ENCODE measurements at places on chromosomes 5 and 9. TPM values are rescaled to one million over a fixed set of nuclear protein-coding genes. Genes with fewer than 3 reads are reported as not detected.

DNA sequence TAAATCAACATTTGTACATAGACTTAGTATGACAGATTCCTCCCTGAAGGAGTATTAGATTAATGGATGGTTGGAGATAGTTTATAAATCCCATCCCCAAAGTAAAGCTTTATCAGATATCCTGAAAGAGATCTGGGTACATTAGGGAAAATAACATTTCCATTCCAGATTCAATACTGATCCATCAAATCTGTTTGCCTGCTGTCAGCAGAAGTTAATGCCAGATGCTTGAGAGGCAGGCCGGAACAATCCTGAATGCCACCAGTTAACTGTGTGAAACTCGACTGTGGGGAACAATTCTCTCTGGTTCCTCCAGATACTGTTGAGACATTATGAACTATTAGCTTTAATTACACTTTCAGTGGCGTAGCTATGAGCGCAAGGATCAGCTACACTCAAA is 1166.8 kb downstream of the MAT2B start:
- no peaks in the 10 kb centered on the region for H3K36me3 ChIP-seq
- H3K4me3 ChIP-seq = no peak overlapping the region
- H3K27ac ChIP-seq = no peak overlapping the region
- no peak for DNase-seq
- no peaks in the 10 kb centered on the region for H3K27me3 ChIP-seq

DNA sequence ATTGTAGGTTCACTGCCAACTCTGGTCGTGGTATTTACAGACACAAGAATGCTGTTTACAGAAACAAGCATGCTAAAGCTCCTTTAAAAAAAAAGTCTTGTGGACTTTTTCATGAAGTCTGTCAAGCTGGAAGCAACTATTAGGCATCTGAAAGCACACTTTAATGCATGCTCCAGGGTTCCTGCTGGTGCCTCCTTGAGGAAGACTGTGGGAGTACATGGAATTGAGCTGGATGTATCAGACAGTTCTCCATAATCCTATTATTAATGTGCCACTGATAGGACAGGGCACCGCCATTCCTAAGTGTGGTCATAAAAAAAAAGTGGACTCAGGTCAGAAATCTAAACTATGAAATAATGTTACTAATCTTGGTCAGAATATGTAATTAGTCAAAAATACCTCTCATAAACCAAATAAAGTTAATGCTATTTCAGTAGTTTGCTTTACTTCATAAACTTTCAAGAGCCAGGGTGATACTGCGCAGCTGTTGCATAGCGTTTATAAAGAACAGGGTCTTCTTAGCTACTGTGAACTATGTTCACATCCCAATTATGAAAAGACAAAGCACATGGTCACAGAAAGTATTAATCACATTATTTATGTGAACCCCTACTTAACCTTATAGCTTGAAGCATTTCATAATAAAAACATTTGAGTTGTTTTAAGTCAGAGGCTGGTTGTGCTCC is 390.8 kb upstream of the PTGER4 start:
- no peak overlapping the region for H3K27ac ChIP-seq
- no peaks in the 10 kb centered on the region for H3K27me3 ChIP-seq
- no peak overlapping the region for H3K4me3 ChIP-seq
- peaks cover 9% of the 10 kb centered on the region for H3K4me1 ChIP-seq

GRCh38 chr5:7779019-7780005 is 71.6 kb downstream of the CFAP90 start:
- no peak overlapping the region for H3K27ac ChIP-seq
- H3K36me3 ChIP-seq = no peaks in the 10 kb centered on the region
- H3K4me3 ChIP-seq = no peak overlapping the region
- no peaks in the 10 kb centered on the region for H3K27me3 ChIP-seq

- H3K36me3 ChIP-seq = no peaks in the 10 kb centered on the region
- no peak overlapping the region for H3K4me3 ChIP-seq
- no peaks in the 10 kb centered on the region for H3K27me3 ChIP-seq
- peaks cover 31% of the 10 kb centered on the region for H3K4me1 ChIP-seq
These were observed 32.8 kb downstream of the RAPGEF1 start for GRCh38 chr9:131707050-131707449.

GRCh38 chr5:32174011-32174870 is at the start of gene GOLPH3:
GOLPH3 (minus strand) TSS chr5:32174319; CDS start chr5:32174034, 285 bp downstream.
- H3K4me1 ChIP-seq = peaks cover 17% of the 10 kb centered on the region
- DNase-seq = peak; percentile 82
- peaks cover 8% of the 10 kb centered on the region for H3K36me3 ChIP-seq
- peaks cover 2% of the 10 kb centered on the region for H3K27me3 ChIP-seq

GRCh38 chr5:97545886-97546535 is 363.0 kb upstream of the RIOK2 start:
- no peaks in the 10 kb centered on the region for H3K36me3 ChIP-seq
- no peaks in the 10 kb centered on the region for H3K27me3 ChIP-seq
- peak overlapping the region; percentile 42 for H3K27ac ChIP-seq
- H3K4me3 ChIP-seq = no peak overlapping the region

DNA sequence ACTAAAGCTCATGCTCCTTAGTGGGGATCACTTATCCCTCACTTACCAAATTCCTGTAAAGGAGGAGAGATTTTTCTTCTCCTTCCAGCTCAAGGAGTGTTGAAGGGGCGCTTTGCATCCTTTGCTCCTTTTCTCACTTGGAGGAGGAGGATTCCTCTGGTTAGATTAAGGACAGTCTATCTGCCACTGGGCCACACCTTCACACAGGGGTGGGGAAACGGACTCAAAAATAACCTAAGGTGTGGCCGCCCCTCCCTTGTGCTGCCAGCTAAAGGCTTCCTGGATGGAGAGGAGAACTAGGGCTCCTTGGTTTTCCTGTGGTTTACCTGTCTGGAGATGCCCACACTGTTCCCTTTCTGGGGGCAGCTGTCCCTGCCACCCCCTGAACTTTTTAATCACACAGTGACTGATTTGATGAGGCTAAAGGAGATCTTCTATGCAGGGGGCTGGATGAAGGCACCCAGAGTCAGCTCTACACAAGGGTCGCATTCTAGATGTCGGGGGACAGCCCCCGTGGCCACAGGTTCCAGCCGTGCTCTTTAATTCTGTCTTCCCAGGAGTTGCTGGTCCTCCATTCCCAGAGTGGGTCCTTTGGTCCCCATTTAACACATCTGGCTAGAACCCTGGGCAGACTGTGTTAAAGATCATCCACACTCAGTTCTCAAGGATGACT is 14.4 kb downstream of the GLRX start:
- H3K27ac ChIP-seq = no peak overlapping the region
- no peaks in the 10 kb centered on the region for H3K27me3 ChIP-seq
- DNase-seq = no peak
- no peaks in the 10 kb centered on the region for H3K4me1 ChIP-seq

- H3K4me1 ChIP-seq = no peaks in the 10 kb centered on the region
- DNase-seq = no peak
- H3K27ac ChIP-seq = no peak overlapping the region
- H3K27me3 ChIP-seq = no peaks in the 10 kb centered on the region
- H3K4me3 ChIP-seq = no peak overlapping the region
- H3K36me3 ChIP-seq = no peaks in the 10 kb centered on the region
These were observed 37.1 kb downstream of the DBH start for GRCh38 chr9:133673258-133673655.

- DNase-seq = peak; percentile 33
- H3K36me3 ChIP-seq = no peaks in the 10 kb centered on the region
- no peaks in the 10 kb centered on the region for H3K27me3 ChIP-seq
- H3K4me1 ChIP-seq = no peaks in the 10 kb centered on the region
These were observed 27.6 kb downstream of the KIF4B start for GRCh38 chr5:155040984-155041653.

Gene KCNT1
- total RNA-seq = not detected

Gene PTGDS
- total RNA-seq = not detected

- H3K27me3 ChIP-seq = peaks cover 34% of the 10 kb centered on the region
- H3K36me3 ChIP-seq = no peaks in the 10 kb centered on the region
These were observed 1638.5 kb upstream of the C9orf72 start for GRCh38 chr9:29211580-29212396.

Gene RNF224
- not detected for total RNA-seq

DNA sequence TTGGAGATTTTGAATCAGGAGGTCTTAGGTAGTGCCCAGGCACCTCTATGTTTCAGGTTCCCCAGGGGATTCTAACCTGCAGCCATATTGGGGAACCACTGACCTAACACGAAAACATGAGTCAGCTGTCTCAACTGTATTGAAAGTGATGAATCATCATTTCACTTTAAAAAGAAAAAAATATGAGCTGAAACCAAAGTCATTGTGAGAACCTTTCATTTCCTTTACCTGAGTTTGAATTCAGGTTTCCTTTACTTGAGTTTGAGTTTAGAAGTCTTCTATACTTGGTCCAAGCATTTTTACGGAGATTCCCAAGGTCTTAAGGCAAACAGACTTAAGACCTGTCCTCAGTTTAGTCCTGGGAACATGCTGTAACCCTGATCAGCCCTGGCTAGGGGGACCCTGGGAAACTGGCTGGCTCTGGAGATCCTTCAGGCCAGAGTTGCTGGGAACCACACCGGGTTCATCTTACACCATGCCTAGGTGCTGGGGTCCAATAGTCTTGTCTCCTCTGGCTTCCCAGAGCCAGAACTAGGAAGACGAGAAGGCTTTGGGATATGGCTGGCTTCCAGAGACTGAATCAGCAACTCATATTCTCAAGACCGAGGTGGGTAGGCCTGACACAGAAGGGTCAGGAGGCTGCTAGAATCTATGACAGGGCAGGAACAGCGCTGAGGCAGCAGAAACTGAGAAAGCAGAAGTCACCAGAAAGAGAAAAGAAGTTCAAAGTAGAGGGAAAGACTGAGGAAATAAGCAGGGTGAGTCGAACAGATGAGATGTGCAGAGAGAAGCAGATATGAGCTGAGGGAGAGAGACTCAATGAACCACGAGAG is 16.4 kb upstream of the PDCD1LG2 start:
- no peak overlapping the region for H3K4me3 ChIP-seq
- H3K27ac ChIP-seq = peak overlapping the region; percentile 92
- H3K36me3 ChIP-seq = no peaks in the 10 kb centered on the region
- no peaks in the 10 kb centered on the region for H3K27me3 ChIP-seq
- DNase-seq = peak; percentile 70

GRCh38 chr9:82333671-82334070 is 345.1 kb downstream of the SPATA31D1 start:
- H3K4me3 ChIP-seq = no peak overlapping the region
- DNase-seq = no peak
- no peaks in the 10 kb centered on the region for H3K4me1 ChIP-seq
- H3K36me3 ChIP-seq = no peaks in the 10 kb centered on the region
- H3K27ac ChIP-seq = no peak overlapping the region

Gene F12
- total RNA-seq = 1.00 TPM

- peak; percentile 10 for DNase-seq
- H3K4me1 ChIP-seq = no peaks in the 10 kb centered on the region
- H3K36me3 ChIP-seq = no peaks in the 10 kb centered on the region
- H3K27ac ChIP-seq = no peak overlapping the region
These were observed 416.6 kb downstream of the PLK2 start for GRCh38 chr5:58043032-58043945.

DNA sequence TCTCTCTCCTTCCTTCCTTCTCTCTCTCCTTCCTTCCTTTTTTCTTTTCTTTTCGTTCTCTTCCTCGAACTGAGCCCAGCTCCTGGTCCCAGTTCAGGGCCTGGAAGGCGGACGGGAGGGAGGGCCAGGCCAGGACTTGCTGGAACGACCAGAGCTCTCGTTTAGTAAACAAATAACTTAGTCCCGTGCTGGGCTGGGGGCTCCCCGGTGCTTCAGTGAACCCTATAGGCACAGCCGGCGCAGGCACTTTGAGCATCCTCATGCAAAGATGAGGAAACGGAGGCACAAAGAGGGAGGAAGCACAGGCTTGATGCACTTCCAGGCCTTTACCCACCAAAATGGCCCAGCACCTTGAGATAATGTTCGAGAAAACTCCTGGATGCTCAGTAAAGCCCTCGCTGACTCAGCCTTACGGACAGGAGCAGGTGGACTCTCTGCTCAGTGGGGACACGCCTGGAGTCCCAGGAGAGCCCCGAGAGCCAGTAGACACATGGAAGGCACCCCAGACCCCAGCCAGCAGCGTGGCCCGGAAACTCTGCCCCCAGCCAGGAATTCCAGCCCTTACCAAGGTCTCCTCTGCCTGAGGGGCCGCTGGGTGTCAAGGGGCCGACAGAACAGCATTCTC is 18.8 kb downstream of the FAM163B start:
- H3K36me3 ChIP-seq = no peaks in the 10 kb centered on the region
- DNase-seq = no peak
- H3K27me3 ChIP-seq = peaks cover 2% of the 10 kb centered on the region
- H3K4me1 ChIP-seq = no peaks in the 10 kb centered on the region

GRCh38 chr5:153711755-153712154 is 221.3 kb downstream of the GRIA1 start:
- H3K36me3 ChIP-seq = no peaks in the 10 kb centered on the region
- H3K27ac ChIP-seq = no peak overlapping the region
- no peaks in the 10 kb centered on the region for H3K4me1 ChIP-seq
- DNase-seq = peak; percentile 7
- H3K27me3 ChIP-seq = no peaks in the 10 kb centered on the region

Gene FGF10
- not detected for total RNA-seq

GRCh38 chr9:136578915-136579649 is 33.2 kb upstream of the NOTCH1 start:
- H3K4me1 ChIP-seq = no peaks in the 10 kb centered on the region
- H3K27me3 ChIP-seq = no peaks in the 10 kb centered on the region
- no peaks in the 10 kb centered on the region for H3K36me3 ChIP-seq
- no peak overlapping the region for H3K4me3 ChIP-seq
- no peak overlapping the region for H3K27ac ChIP-seq
- DNase-seq = no peak

Gene CARD9
- 0.71 TPM for total RNA-seq

DNA sequence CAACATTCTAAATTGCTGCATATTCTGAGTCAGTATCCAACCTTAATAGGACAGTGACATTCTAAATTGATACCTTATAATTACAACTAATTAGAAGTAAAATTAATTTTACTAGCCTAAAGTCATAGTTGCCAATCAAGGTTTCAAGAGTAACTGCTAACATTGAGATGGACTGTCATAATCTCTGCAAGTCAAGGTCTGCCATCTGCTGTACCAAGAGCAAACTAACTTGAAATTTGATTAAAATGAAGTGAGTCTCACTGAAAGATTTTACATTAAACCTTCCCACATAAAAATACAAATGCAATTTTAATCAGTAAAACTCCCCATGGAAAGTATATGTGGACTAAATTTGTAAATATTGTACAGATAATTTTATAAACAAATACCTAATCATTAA is 235.3 kb downstream of the PRDM9 start:
- H3K27me3 ChIP-seq = no peaks in the 10 kb centered on the region
- no peak for DNase-seq
- no peak overlapping the region for H3K27ac ChIP-seq
- H3K4me1 ChIP-seq = no peaks in the 10 kb centered on the region
- no peaks in the 10 kb centered on the region for H3K36me3 ChIP-seq

Gene F2RL2
- 10.2 TPM for total RNA-seq

Gene HCN1
- not detected for total RNA-seq

GRCh38 chr5:10600626-10601245 is 36.9 kb downstream of the ANKRD33B start:
- no peaks in the 10 kb centered on the region for H3K36me3 ChIP-seq
- no peaks in the 10 kb centered on the region for H3K27me3 ChIP-seq
- H3K27ac ChIP-seq = no peak overlapping the region
- no peak for DNase-seq
- peaks cover 17% of the 10 kb centered on the region for H3K4me1 ChIP-seq
